ENCODE measurements at places on chromosomes 12 and 14. TPM values are rescaled to one million over a fixed set of nuclear protein-coding genes. Genes with fewer than 3 reads are reported as not detected.

ACOT4 gene
- total RNA-seq = 2.4 TPM

DNA sequence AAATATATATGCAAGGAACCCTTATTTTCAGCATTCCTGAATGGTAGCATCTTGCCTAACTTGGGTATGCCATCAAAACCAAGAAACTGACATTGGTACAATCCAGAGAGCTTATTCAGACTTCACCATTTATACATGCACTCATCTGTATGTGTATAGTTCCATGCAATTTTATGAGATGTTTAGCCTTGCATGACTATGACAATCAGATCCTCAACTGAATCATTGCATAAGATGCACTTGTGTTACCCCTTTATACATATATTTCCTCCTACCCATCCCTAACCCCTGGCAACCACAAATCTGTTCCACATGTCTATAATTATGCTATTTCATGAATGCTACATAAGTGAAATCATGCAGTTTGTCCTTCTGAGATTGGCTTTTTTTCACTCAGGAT, 37.0 kb upstream of the PPFIBP1 start:
- H3K4me1 ChIP-seq = no peaks in the 10 kb centered on the region
- no peak overlapping the region for H3K4me3 ChIP-seq
- H3K27ac ChIP-seq = no peak overlapping the region
- no peaks in the 10 kb centered on the region for H3K36me3 ChIP-seq
- no peak for DNase-seq

DNA sequence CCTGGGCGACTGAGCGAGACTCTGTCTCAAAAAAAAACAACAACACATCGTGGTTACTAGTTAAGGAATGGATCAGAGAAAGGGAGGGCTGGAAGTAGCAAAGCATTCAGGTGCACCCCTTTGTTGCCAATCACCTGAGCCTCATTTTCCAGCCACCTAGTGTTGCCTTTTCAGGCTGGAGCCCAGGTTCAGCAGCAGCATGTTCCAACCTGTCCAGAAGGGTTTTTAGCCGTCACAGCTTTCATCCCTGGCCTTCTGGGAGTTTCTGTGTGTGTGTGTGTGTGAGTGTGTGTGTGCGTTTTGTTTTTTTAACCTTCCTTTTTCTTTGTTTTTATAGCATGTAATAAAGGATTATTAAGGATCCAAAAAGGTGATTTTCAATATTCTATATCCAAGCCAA, 121.1 kb upstream of the ATF1 start:
- peaks cover 13% of the 10 kb centered on the region for H3K36me3 ChIP-seq
- DNase-seq = no peak
- peaks cover 29% of the 10 kb centered on the region for H3K4me1 ChIP-seq
- no peak overlapping the region for H3K4me3 ChIP-seq

DNA sequence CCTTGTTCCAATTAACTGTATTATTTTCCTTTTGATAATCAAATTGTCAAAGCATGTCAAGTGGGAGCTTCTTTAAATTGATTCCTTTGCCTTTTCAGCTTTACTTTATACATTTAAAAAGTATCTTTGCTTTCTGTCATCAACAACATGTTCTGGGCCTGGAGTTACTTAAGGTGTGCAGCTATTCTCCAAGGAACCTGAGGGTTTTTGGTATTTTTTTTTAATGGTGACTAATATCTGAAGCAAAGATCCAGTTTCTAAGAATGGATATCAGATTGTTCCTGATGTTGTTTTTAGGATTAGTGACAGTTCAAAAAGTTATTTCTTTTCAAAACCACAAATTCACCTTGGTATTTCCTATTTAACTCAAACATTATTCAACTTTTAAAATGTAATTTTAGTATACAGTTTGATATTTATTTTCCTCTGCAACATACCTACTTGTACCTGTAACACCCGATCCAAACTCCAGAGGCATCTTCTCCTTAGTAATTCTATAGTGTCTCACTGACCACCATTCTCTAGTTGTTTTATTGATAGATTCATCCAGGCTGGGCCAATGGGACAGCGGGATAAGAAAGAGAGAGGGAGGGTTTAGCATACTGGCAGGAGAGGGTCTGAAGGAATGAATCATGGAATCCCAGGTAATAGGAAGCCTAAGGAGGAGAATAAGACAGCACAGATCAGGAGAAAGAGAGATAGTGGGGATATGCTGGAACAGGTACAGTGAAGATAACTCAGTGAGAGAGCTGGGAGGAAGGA, 3.1 kb downstream of the CBLN3 start:
- no peak for DNase-seq
- no peaks in the 10 kb centered on the region for H3K27me3 ChIP-seq
- no peak overlapping the region for H3K27ac ChIP-seq
- no peak overlapping the region for H3K4me3 ChIP-seq
- H3K36me3 ChIP-seq = peaks cover 4% of the 10 kb centered on the region
- H3K4me1 ChIP-seq = peaks cover 32% of the 10 kb centered on the region

GRCh38 chr12:39592295-39592694, 27.3 kb downstream of the ABCD2 start:
- H3K27ac ChIP-seq = no peak overlapping the region
- no peak for DNase-seq
- no peak overlapping the region for H3K4me3 ChIP-seq
- H3K36me3 ChIP-seq = peaks cover 9% of the 10 kb centered on the region

DNA sequence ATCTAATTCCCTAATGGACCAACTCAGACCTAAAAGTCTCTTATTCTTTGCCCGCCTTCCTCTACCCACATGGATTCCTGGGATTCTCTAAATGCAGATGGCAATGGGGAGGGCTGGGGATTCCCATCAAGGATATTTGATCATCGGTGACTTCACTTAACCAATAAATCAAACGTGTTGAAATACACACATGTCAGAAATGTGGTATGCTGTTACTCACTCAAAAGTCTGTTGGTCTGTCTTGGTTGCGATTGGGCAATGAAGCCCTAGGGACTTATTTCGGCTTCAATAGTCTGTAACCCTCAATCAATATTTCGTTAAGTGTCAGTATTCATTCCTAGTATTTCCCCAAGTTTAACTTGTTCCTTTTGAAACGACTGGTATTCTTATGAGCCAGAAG, 117.2 kb upstream of the DIO3 start:
- no peak overlapping the region for H3K27ac ChIP-seq
- H3K36me3 ChIP-seq = no peaks in the 10 kb centered on the region
- no peak overlapping the region for H3K4me3 ChIP-seq
- H3K4me1 ChIP-seq = peaks cover 22% of the 10 kb centered on the region
- no peak for DNase-seq

DNA sequence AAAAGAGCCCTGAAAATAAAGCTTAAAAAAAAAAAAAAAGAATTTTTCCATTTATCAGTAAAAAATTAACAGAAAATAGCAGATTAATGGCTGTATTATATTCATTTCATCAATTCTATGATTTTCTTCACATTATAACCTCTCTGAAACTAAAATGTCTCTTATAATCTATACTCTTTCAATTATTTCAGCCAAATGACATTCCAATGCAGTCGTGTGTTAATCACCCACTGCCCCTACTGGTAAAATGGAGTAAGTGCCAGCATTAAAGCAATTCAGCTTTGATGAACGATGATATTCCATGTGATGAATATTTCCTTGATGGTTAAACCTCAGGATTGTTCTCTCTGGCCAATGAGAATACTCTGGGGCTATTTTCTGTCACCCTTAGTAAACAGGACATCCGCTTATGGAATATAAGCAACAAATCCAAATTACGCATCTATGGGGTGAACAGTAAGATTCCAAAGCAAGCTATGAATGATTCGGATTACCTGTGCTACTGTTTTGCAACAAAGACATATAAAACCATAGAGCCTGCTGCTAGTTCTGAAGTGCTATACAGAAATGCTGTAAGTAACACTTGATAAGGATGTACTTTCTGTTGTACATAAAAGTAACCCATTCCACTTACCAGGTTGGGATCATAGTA, 20.3 kb upstream of the SYCP3 start:
- no peaks in the 10 kb centered on the region for H3K27me3 ChIP-seq
- no peak overlapping the region for H3K27ac ChIP-seq
- H3K4me3 ChIP-seq = no peak overlapping the region
- no peaks in the 10 kb centered on the region for H3K4me1 ChIP-seq

DNA sequence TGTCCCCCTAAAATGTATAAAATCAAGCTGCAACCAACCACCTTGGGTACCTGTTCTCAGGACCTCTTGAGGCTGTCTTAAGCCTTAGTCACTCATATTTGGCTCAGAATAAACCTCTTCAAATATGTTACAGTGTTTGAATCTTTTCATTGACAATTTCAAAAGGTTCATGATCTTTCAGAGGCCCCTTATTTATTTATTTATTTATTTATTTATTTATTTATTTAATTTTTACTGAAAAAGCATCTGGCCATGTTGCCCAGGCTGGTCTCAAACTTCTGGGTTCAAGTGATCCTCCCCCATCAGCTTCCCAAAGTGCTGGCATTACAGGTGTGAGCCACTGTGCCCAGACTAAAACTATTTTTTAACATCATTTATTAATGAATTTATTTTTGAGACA, 8.2 kb upstream of the NUDT4 start:
- H3K4me1 ChIP-seq = peaks cover 7% of the 10 kb centered on the region
- no peak overlapping the region for H3K4me3 ChIP-seq
- H3K36me3 ChIP-seq = no peaks in the 10 kb centered on the region
- no peak overlapping the region for H3K27ac ChIP-seq
